ENCODE measurements at places on chromosomes 1 and 21.

- DNase-seq = no peak
Observed at GRCh38 chr21:31530364-31530763, 129.1 kb upstream of the SOD1 start.

- no peak for DNase-seq
Observed at GRCh38 chr1:81287411-81288080, 513.2 kb upstream of the ADGRL2 start.

DNA sequence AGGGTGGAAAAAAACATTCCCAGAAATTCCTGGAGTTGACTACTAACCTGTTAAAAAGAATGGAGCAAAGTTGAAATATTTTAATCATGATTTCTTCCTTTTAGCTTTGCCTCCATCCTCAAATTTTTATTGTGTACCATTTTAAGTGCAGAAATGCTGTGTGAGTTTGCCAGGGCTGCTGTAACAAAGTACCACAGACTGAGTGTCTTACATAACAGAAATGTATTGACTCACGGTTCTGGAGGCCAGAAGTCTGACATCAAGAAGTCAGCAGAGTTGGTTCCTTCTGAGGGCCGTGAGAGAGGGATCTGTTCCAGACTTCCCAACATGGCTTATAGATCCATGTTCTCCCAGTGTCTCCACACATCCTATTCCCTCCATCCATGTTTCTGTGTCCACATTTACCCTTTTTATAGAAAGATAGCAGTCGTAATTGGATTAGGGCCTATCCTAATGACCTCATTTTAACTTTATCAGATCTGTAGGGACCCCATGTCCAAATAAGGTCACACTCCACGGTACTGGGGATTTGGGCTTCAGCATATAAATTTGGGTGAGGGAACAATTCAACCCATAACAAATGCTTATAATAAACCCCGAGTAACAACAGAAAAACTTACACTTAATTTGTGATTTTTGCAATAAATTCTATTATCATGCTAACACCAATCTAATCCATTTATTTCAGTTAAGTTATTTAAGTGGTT is 12.7 kb downstream of the SNX7 start:
- DNase-seq = no peak

DNA sequence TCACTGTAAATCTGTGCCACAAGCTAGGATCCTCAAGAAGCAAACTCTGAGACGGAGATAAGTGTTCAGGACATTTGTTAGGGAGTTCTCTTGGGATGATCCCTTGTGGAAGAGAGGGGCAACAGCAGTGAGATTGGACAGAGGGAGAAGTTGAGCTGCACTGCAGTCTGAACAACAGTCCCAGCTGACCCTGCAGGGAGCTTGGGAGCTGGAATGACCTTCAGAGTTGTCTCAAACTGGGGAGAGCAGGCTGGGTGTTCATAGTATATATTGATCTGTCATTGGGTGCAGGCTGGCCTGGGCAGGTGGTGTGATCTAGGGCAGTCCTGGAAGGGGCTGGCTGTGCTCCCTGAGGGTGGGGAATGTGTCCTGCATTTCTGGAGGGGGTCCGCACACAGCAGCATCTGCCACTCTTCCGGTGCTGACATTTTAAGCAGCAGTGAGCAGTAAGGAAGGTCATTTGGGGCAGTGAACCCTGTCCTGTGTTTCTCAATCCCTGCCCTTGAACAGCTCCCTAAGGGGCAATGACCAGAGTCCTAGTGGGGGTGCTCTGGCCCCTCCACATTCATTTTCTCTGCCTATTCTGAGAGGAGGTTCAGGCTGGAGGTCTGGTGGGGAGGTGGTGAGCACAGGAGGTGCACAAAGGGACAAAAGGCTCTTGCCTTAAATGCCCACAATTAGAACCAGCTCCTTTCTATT is 90.2 kb upstream of the PPM1J start:
- no peak for DNase-seq

GRCh38 chr1:47325528-47325927 is 8.1 kb upstream of the CMPK1 start:
- no peak for DNase-seq
